Tongue (tissue), 3 donors: ENCODE measurements at places on chromosomes 2 and 18.
A peak's percentile ranks its signal among the peaks of the same experiment; 100 is the strongest.

- DNase-seq, result peak; percentile 17
These were observed 266.6 kb downstream of the CYP26B1 start for GRCh38 chr2:71880846-71881610.

- DNase-seq, result no peak
These were observed 140.2 kb downstream of the MYCN start for GRCh38 chr2:16080516-16080915.

GRCh38 chr2:177242121-177242987, 22.2 kb downstream of the NFE2L2 start:
- DNase-seq, result peak; percentile 91

DNA sequence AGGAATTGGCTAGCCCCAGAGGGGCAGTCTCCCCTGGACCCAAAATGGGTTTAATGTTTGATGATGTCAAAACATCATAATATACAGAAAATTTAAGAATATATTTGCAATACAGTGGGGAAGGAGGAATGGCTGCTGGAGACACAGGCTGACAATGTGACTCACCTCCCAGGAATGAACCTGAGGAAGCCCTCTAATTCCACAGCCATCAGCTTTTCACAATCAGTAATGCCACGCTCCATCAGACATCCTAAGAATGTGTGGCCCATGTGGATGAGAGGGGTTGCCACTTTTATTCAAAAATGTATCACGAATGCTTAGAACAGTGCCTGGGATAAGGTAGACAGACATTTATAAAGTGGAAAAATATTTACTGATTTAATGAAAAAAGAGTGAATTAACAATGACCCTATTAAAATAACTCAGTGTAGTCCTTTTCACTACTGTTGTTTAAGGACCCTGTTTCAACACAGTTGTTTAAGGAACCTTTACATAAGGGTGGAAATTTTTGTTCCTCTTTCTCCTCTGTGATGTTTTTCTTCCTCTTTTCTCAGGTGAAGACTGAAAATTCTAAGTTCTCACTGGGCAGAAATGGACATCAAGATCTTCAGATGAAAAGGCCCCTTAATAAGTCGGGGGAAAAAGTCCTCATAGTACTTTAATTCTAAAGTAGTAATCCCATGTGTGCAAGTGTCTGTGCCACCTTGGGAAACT, 17.5 kb upstream of the TMEM163 start:
- no peak for DNase-seq

- peak; percentile 81 for DNase-seq
These were observed 104.7 kb upstream of the MYO3B start for GRCh38 chr2:170073288-170073687.

DNA sequence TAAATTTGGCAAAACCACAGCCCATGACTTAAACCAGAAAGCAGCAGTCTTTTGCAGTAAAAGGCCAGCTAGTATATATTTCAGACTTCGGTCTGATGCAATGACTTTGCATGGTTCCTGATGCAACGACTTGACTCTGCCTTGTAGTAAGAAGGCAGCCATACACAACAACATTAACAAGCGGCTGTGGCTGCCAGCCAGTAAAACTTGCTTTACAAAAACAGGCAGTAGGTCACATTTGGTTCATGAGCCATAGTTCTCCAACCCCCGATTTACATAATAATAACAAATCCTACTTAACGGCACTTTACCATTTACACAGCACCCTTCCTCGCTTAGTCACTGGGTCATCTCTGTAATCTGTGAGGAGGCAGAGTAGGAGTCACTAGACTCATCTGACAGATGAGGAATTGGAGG, 410.3 kb downstream of the LRATD1 start:
- peak; percentile 15 for DNase-seq

- no peak for DNase-seq
These were observed 482.7 kb upstream of the POU3F3 start for GRCh38 chr2:104371087-104371781.

- no peak for DNase-seq
These were observed 116.4 kb downstream of the INO80D start for GRCh38 chr2:205969584-205969983.

DNA sequence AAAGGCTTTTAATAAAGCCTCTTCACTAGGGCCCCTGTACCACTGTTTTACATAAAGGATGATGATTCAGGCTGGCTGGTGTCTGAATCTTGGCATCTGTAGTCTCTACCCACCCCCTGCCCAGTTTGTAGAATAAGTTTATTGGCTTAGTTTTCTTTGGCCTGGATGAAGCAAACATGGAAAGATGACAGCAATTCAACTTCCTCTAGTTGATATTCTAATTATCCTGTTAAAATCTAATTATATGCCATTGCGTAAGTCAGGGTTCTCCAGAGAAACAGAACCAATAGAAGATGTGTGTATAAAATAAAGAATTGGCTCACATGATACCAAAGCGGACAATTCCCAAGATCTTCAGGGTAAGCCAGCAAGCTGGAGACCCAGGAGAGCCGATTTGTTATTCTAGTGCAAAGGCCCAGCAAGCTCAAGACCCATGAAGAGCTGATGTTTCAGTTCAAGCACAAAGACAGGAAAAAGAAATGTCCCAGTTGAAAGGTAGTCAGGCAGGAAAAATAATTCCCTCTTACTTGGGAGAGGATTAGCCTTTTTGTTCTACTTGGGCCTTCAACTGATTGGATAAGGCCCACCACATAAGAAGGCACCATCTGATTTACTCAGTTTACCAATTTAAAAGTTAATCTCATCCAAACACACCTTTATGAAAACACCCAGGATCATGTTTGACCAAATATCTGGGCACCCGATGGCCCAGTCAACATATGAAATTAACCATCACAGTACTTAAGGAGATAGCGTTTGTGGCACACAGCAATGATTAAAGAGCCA, 82.6 kb upstream of the LYPD1 start:
- DNase-seq, result no peak

- no peak for DNase-seq
These were observed 66.0 kb upstream of the ST3GAL5 start for GRCh38 chr2:85954590-85955458.

- no peak for DNase-seq
These were observed 24.8 kb downstream of the DSG4 start for GRCh38 chr18:31401156-31402025.

DNA sequence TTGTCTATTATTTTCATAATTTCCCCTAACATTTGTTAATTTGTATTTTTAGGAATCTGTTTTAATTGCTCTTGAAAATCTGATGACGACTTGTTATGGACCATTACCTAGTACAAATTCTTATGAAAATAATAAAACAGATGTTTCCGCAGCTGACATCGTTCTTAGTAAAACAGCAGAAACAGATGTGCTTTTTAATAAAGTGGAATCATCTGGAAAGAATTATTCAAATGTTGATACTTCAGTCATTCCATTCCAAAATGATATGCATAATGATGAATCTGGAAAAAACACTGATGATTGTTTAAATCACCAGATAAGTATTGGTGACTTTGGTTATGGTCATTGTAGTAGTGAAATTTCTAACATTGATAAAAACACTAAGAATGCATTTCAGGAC, 69.9 kb downstream of the PMS1 start:
- no peak for DNase-seq

- DNase-seq, result no peak
These were observed 279.3 kb downstream of the TMX3 start for GRCh38 chr18:68435581-68435980.

GRCh38 chr2:215949991-215950404, 63.4 kb downstream of the MREG start:
- DNase-seq, result peak; percentile 38

DNA sequence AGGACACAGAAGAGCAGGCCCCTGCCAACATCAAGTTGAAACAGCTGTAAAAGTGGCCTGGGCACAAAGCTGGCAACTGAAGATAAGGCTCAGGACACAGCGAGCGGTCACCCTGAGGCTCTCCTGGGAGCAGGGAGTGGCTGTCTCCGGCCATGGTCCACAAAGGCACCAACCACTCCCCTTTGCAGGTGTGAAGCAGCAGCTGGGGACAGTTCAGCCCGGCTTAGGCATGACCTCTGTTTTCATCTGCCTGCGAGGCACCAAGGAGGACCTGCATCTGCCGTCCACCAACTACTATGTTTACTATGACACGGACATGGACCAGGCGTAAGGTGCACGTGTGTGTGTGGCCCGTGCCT, 12.9 kb downstream of the TGOLN2 start:
- no peak for DNase-seq

DNA sequence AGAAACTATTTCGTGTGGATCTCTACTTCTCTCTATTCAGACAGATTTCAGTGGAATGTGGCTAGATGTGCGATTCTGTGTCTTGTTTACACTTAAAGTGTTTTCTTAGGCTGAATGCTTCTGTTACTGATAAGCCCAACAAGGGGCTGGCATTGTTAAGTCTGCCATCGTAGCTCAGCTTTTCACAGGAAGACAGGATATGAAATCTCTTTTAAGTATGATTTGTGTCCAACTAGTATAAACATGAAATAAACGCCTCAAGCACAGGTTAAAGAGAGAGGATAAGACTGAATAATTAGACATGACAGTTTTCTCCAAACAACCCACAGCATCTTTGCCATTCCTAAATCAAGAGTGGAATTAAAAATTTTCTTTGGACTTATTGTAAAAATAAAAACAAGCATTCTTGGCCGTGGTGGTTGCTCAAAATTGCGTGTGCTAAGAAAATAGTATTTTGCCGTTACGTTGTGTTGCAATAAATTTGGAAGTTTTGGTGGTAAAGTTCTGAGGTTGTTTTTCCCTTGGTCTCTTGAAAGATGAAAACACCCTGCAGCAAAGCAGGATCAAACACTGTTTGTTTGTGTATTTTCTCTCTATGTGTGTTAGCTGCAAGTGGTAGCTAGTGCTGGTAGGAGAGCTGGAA, 1.0 kb downstream of the VIT start:
- DNase-seq, result peak; percentile 7

DNA sequence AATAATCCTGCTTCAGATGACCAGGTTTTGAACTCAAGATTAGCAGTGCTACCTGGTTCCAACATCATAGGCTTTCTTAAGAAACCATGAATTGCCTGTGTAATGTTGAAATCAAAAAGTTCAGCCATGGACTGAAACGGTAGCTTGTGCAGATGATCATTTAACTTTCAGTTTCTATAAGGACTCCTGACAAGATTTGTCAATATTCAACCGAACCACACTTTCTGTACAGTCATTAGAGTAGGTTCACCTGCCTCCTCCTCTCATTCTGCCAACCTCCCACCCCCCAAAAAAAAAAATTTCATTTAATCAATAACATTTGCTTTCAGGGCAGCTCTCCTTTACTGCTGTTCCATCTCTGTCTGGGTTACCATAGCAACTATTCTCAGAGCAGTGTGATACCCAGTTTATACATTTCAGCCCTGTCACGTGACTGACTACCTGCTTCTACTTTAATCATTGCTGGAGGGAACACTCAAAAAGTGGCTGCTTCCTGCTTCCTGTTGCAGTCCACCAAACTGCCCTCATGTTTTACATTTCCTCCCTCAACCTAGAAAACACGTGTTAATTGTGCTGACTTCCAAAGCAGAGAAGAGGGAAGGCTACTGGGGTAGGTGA, 275.5 kb downstream of the SS18 start:
- no peak for DNase-seq

- DNase-seq, result no peak
These were observed 37.5 kb upstream of the TTC39C start for GRCh38 chr18:23977103-23977502.

- no peak for DNase-seq
These were observed 71.3 kb upstream of the TCF7L1 start for GRCh38 chr2:85061896-85062295.

DNA sequence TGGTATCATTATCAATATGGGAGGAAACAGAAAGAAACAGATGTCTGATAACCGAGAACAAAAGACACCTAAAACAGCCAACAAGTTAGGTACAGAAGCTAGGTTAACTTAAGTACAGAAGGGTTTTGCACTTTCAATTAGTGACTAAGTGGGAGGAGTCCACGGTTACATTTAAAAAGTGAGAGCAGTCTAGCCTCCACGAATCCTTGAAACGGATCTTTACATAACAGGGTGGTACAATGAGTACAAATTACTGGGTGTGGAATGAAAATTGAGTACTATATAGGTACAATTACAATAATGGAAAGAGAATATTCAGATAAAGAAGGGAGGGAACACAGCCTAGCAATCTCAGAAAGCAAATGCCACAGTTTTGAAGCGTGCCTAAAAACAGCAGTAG, 76.6 kb downstream of the TLK1 start:
- no peak for DNase-seq

- no peak for DNase-seq
These were observed 34.5 kb downstream of the CMPK2 start for GRCh38 chr2:6831229-6831628.

DNA sequence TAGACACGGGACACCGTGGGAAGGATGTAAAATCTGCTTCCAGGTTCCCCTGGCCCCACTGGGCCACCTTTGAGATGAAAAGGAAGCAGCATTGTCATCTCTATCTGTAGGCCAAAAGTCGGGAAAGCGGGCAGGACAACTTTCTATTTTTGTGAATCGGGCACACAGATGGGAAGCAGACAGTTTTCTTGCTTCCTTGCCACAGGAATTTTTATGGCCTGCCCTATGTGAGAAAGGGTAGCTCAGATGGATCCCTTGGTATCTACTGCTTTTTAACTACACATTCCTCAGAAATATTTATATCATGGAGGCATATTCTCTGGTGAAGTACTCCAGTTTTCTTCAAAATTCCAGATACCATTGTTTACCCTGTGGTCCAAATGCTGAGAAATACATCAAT, 735.5 kb downstream of the CBLN2 start:
- no peak for DNase-seq

GRCh38 chr2:10235909-10236550, 66.7 kb upstream of the HPCAL1 start:
- no peak for DNase-seq

GRCh38 chr2:97951155-97951680, 44.5 kb downstream of the TMEM131 start:
- DNase-seq, result no peak

DNA sequence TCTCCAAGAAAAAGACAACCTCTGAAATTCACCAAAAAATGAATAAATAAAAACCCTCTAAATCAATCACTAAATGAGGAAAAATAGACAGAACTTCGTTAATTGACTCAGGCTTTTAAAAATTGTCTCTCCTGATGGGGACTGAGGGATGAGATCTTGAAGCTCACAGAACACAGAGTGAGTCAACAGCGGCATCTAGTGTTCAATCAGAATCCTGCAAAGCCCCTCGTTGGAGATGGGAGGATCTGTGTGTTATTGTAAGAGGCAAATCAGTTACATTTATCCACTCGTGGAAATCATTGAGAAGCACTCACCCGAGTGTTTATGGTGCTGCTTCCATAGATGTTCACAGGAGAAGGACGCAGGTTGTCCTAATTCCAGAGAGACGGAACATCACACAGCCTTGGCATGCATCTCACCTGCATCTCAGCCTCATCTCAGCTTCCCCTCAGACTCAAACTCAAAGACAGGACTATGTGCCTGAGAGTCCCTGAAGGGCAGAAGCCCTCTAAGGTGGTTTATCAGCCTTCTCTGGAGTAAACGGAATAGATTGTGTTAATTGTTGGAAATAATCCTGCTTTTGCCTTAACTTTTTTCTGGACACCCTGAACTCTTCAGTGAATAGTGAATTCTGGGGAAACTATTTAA, 82.0 kb downstream of the MREG start:
- DNase-seq, result peak; percentile 89

- no peak for DNase-seq
These were observed 9.2 kb downstream of the G6PC2 start for GRCh38 chr2:168910330-168910729.
